ENCODE measurements at places on chromosomes 3 and 15.

DNA sequence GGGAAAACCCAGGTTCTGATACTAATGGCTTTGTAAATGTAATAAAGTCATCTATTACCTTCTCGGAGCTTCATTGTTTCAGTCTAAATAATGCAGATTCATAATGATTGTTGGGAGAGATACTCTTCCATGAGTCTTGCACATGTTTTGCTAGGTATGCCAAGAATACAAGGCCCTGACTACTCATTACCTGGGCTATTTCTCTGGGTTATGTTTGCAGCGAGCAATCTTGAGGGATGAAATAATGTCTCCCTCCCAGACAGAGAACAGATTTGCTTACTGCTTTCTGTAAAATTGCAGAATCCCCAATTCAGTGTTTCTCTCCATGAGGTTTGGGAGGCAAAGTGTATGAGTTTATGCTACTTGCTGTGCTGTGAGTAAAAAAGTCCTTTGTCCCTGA lies 6.2 kb upstream of the CLASP2 start:
- no peak for DNase-seq

- no peak for DNase-seq
Observed at GRCh38 chr3:99240700-99241099, 339.2 kb upstream of the DCBLD2 start.

GRCh38 chr3:105733356-105733755 lies 135.5 kb downstream of the CBLB start:
- DNase-seq = no peak

DNA sequence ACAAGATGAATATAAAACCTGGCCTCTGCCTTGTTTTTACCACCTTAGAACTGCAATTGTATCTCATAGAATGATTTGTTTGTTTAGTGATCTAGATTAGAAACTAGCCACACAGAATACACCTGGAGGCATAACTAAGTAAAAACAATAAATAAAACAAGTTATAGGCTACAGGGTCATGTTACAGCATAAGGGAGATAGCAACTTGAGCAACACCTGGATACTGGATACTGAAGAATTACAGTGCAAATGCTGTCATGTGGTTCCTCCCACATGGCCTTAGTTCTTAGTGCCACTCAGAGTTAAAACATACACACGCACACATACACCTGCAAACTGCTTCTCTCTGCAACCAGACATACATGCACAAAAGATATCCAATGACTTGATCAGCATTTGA lies 563.4 kb upstream of the DPPA4 start:
- DNase-seq = no peak

- DNase-seq = no peak
Observed at GRCh38 chr3:30539206-30539605, 67.2 kb upstream of the TGFBR2 start.

DNA sequence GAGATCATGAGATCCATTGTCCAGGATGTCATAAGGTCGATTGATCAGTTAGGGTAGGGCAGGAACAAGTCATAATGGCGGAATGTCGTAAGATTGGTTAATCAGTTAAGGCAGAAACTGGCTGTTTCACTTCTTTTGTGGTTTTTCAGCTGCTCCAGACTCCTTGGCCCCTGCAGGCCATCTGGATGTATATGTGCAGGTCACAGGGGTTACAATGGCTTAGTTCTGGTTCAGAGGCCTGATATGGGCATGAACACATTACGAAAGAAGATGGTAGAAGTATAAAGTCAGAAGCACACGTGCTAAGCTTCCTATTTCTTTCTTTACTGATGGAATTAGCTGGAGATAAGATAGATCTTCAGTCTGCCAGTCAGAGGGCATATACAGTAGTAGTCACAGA lies 315.4 kb upstream of the LRRC3B start:
- DNase-seq = no peak

DNA sequence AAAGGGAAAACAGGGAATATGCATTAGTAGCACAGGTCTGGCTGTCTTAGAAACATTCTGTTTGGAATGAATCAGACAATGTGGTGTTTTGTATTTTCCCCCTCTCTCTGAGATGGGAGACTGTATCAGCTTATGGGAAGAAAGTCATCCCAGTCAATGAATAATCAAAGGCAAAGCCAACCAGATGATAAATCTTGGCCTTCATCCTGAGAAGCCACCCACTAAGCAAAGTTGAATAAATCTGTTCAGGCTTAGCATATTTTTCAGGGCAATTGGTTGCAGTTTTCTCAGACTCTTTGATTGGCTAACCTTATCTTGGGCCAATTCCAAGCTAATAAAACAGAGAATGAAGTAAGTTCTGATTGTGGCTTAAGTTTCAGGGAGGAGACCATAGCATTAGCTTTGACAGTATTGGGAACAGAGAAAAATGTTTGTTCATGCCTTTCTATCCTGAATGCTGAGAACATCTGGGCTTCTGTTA lies 63.6 kb upstream of the ARL8B start:
- no peak for DNase-seq

Data from CD4-positive, alpha-beta T cell treated with Interleukin-6 at 100 ng/mL for 8 hours (primary cell).